Activated CD4-positive, CD25-positive, alpha-beta regulatory T cell treated with anti-CD3 and anti-CD28 coated beads, Interleukin-2, amount 50 U/mL, for 72 hours (primary cell): ENCODE measurements at places on chromosomes 1 and 21.
A peak's percentile ranks its signal among the peaks of the same experiment; 100 is the strongest.

- no peak for DNase-seq
These were observed 1.9 kb downstream of the BTBD19 start for GRCh38 chr1:44810101-44810761.

DNA sequence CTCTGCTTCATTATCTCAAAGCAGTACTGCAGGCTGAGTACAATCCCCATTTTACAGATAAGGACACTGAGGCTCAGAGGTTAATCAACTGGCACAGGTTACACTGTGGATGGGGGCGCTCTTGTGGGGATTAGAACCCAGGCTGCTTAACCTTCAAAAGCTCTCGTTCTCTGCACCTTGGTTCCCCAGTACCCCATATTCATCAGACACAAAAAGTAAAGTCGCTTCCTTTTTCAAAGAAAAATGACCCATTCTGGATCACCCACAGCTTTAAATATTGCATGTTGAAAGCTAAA is 20.5 kb downstream of the SSBP3 start:
- no peak for DNase-seq

DNA sequence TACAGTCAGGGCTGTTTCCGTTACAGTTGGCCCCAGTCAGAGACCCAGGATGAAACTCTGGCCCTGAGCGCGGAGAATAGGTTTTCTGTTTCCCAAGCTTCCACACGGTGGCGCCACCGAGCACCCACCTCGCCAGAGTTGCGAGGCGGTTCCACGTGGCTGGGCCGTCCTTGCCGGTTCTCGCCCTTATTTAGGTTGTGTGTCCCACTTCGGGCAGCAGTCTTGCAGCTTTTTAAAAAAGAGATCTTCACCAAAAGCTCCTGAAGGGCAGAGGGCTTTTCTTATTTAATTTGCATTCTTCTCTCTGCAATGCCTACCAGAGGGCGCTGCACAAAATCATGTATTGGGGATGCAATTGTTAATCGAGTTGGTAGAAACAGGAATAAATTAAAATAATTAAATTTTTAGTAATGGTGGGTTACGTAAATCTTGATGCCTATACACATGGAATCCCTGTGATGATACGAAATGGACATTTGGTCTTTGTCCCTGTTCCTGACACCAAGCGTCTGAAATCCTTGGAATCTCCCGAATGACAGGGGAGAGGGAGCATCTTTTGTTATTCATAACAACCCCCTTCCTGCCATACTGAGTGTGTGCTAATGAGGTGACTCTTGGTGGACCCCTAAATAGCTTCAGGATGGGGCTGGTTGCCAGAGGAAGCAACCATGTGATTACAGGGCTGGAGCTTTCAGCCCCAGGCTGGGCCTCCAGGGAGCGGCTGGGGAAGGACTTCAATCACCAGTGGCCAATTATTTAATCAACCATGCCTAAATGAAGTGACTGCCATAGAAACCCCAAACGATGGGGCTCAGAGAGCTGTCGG is 5.6 kb upstream of the S100A7 start:
- peak; percentile 75 for DNase-seq

DNA sequence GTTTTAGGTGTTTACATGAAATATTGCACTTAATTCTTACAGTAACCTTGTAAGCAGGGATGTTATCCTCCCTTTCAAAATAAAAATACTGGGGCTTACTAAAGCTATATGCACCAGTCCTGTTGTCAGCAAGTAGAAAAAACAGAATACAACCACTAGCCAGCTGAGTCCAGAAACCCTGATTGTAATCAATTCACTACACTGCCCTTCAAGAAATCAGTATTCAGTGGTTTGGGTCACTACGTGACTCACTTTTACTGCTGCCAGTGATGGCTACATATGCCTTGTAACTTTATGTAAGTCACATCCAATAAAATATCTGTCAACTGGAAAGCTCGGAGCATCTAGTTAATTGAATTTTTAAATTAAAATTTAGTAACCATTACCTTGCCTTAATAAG is 376.3 kb upstream of the DEPDC1 start:
- no peak for DNase-seq

GRCh38 chr1:223834660-223835263 is 11.0 kb downstream of the TP53BP2 start:
- DNase-seq: no peak

DNA sequence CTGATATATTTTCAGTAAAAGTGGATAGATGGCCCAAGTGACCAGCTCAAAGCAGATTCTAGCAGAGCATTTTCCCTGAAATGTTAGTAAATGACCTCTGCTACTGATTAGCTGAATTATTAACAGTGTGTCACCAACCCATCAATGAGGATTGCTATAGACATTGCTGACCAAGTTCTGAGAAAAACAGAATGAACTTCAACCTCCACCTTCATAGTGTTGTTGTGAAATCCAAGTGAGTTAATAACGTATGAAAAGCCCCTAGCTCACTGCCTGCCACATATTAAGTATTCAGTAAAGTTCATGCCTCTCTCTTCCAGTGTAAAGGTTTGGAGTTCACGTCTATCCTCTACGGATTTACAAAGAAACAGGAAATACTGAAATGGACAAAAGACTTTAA is 15.8 kb downstream of the PLPP3 start:
- DNase-seq: no peak

DNA sequence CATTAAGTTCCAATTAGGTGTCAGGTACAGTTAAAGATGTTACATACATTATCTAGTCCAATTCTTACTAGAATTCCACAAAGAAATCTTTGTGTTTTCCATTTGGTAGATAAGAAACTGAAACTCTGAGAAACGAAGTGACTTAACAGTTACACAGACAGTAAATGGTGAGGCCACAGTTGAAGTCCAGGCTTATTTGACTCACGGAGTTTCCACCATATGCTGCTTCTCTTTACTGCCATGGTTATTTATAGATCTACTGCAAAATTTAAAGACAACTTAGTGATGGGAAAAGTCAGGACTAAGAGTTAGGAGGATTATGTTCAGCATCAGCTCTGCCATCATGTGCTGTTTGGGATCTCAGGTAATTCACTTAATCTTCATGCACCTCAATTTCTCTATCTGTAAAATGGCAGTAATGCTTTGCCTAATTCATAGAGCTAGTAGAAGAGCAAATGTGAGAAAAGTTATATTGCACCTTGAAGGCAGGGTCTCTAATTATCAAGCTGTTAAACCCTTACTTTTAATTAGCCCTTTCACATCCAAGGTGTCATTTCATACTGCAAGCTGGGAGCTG is 26.2 kb upstream of the SAMSN1 start:
- DNase-seq: no peak

GRCh38 chr1:234168061-234168724 is 205.1 kb upstream of the COA6 start:
- no peak for DNase-seq

DNA sequence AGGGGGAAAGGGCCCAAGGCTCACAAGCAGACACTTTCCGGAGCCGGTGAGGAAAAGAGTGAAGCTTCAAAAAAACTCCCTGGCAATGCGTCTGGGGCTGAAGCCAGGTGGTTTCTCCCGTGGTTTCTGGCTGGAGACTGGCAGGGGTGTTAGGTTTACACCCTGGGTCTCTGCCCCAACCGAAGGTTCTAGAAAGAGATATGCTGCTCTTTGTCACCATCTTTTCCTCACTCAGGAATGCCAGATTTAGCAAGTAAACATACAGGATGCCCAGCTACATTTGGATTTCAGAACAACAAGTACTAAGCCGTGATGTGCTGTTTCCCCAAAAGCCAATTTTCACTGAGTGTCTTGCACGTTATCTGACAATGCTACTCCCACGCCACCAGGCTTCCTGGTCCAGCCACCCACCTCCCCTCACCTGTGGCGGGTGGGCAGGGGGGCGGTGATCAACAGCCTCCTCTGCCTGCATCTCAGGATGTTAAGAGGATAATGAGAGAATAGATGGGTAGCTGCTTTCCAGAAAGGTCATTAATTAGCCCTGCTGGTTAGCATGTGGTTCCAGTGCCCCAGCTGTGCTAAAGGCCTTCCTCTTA is 69.6 kb upstream of the OLIG2 start:
- DNase-seq: no peak

DNA sequence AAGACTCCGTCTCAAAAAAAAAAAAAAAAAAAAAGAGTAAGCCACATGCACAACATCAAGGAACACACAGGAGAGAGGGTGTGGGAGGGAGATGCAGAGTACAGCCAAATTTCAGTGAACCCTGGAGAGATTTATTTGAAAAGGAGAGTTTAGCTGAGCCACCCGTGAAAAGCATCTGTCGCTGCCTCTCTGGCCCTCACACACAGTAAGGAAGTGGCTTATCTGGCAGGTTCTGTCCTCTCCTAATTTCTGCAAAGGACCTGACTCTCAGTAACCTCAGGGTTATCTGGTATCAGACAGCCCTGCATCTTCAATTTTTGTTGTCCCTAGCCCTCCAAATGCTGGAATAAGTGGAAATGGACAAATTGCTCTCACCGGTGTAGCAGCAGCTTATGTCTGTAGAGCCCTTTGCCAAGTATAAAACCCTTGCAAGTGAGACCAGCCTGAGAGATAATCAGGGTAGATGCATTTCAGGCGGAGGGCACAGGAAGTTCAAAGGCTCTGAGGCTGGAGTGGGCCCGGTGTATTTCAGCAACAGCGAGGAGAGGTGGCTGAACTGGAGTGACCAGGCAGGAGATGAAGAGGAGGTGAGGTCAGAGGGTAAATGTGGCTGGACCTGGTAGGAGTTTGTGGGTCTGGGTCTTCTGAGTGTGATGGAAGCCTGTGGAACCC is 16.7 kb upstream of the IL10RB start:
- DNase-seq: no peak

DNA sequence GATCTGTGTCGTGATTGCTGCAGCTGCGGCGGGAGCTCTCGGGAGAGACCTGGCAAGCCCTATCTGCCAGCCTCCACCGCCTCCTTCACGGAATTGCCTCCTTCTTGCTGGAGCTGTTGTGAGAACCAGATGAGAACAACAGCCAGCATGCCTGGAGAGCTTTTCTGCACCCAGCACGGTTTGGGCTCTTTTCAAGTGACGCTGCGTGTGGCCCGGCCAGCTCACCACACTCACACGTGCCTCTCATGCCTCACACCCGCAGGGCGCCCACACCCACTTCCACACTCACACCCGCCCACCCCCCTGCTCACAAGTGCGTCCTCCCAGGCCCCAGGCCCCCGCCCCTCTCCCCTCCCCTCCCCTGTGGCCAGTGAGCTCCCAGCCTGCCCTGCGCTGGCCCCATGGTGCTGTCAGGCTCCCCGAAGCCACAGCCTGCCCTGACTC is 135.7 kb upstream of the RUNX3 start:
- peak; percentile 25 for DNase-seq

DNA sequence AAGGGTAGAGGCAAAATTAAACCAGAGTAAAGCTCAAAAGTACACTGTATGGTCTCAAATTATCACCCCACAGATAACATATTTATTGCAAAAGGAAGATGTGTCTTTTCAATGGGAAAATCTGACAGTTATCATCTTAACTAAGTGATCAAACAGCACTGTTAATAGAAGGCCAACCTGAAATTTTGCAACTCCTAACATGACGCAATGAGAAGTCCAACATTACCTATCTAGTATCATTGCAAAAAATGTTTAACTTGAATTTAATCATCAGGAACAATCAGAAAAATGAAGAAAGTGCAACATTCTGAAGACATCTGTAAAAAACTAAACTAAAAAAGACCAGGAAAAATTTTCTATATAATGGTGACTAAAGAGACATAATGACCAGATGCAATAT is 156.7 kb upstream of the POGK start:
- no peak for DNase-seq

DNA sequence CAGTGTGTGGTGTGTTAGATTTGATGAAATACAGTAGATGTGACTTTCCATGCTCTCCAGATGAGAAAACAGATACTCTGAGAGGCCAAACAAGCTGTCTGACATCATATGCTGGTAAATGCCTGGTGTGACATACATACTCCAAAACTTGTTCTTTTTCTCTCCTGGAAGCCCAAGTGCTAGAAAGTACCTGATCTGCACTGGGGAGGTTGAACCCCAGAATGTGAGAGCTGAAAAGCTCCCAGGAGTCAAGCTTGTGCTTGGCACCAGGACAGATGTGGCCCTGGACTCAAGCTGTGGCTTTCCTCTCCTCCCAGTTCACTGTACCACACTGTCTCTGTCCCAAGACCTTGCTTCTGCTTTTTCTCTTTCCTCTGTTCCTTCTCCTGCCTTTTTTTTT is 389.0 kb upstream of the USP24 start:
- no peak for DNase-seq

GRCh38 chr1:117895482-117896114 is 33.8 kb downstream of the GDAP2 start:
- peak; percentile 52 for DNase-seq

GRCh38 chr1:111283838-111284237 is 6.8 kb upstream of the CHIA start:
- no peak for DNase-seq

DNA sequence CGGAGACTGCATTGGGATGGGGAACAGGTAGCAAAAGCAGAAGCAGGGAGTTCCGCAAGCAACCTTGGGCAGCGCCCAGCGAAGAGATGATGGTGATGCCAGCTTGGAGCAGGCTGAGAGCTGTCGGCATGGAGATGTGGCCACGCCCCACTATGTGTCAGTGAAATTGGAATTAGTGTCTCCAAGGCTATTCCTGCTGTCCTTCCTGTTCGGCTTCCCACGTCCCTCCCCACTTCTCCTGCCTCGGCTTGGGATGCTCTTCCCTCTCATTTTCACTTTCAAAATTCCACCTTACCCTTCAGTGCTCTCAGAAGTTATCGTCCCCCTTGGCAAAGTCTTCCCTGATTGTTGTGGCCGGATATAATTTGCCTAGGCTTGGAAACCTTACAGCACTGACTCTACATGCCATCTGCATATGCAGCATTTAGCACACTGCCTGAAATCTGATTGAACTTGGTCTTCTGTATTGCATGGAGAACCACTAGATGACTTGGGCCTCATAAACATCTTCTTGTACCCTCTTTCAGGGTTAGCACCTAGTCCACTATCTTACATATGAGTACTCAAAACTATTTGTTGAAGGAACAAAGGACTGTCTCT is 270.7 kb upstream of the RUNX1 start:
- DNase-seq: no peak

GRCh38 chr1:46552357-46553237 is 1.1 kb upstream of the KNCN start:
- DNase-seq: no peak

DNA sequence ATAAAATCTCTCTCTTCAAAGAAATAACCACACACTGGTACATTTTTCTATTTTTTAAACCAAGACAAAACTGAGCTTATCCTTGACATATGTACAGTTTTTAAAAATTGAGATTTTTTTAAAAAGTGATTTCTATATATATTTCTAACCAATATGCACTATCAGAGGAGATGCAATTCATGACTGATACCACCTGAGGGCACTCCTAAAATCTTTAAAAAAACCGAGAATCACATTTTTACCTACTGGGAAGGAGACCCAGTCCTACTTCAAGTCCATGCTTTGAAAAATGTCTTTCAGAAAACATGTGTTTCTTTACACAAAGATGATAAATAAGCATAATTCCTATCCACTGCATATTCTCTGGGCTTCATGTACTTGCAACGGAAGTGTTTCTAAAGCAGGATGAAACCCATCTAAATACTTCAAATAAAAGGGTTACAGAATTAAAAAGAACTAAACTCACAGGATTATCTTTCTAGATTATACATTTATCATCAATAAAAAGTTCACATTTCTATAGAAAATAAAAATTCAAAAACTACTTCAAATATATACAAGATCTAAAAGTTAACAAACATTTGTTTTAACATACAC is 98.6 kb downstream of the ENAH start:
- DNase-seq: no peak

GRCh38 chr1:145757420-145757819 is 38.1 kb downstream of the CD160 start:
- no peak for DNase-seq
